Stimulated activated CD4-positive, alpha-beta T cell treated with anti-CD3 and anti-CD28 coated beads, Interleukin-1b, Interleukin-23, amount 100 ng/mL, for 48 hours (primary cell): ENCODE measurements at places on chromosomes 13 and 19.

- no peak for DNase-seq
Measured at GRCh38 chr19:15439078-15439799, 10.5 kb downstream of the WIZ start.

DNA sequence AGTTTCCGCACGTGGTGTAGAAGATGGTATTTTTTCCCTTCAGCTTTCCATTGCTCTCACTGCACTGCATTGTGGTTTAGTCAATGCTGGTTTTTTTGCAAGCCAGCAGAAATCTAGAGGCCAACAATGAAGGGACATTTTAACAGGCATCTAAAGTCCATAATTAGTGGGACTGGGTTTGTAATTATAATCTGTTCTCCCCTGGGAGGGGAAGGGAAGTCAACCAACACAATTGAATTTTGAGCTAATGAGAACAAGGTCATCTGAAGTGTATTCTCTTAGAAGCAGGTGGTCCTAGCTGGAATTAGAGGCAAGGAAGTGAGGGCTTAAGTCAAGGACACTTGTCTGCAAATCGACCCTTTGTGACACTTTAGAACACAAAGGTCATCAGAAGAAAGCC is 156.4 kb downstream of the MYO16 start:
- DNase-seq, result no peak

- no peak for DNase-seq
Measured at GRCh38 chr13:113729187-113730019, 29.6 kb upstream of the TMEM255B start.

GRCh38 chr19:42505066-42505465 is 23.2 kb downstream of the CEACAM1 start:
- no peak for DNase-seq

- DNase-seq, result no peak
Measured at GRCh38 chr13:95221971-95222732, 79.1 kb downstream of the ABCC4 start.

DNA sequence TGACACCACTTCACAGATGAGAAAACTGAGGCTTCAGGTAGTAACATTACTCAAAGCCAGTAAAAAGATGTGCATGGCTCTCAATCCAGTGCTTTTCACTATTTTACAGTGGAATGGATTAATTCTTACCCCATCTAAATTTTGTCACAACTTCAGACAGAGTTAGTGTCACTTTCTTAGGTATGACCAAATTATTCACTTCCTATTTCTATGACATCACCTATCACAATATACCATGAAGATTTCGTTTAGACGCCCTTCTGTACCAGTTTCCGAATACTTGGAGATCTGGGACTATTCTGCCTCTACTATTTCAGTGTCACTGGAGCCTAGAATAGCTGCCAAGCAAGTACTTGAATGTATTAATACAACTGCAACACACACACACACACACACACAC is 437.5 kb downstream of the KLF12 start:
- no peak for DNase-seq

GRCh38 chr19:30784850-30785457 is 412.8 kb downstream of the ZNF536 start:
- DNase-seq, result peak; percentile 52

DNA sequence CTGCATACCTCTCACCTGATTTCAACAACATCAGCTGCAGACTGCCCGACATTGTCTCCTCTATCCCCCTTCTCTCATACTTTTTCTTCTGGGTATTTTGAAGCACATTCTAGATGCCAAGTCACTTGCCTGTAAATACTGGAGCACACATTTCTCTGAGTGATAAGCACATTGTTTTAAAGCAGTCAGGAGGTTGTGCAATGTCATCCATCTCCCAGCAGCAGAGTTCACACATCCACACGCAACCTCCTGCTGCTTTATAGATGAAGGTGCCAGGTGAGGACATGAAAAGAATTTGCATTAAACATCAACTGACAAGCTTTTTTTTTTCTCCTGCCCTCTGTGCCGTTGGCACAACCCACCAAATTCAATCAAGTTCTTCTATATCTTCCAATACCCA is 5.5 kb downstream of the UPK1A start:
- DNase-seq, result no peak

GRCh38 chr19:30170495-30171137 is 201.6 kb upstream of the ZNF536 start:
- no peak for DNase-seq

- DNase-seq, result no peak
Measured at GRCh38 chr19:18204394-18205199, 755 bp upstream of the RAB3A start.

DNA sequence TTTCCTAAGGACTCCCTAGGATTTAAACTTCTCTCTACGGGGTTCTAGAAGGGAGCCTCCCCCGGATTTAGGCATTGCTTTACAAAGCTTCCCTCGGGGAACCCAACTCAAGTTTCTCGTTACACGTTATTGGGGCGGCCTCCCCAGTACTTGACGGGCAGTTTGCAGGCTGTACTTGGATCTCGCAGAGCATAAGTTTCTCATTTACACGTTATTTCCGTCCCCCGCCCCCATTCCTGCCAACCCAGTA is 584 bp downstream of the SMG9 start:
- no peak for DNase-seq

DNA sequence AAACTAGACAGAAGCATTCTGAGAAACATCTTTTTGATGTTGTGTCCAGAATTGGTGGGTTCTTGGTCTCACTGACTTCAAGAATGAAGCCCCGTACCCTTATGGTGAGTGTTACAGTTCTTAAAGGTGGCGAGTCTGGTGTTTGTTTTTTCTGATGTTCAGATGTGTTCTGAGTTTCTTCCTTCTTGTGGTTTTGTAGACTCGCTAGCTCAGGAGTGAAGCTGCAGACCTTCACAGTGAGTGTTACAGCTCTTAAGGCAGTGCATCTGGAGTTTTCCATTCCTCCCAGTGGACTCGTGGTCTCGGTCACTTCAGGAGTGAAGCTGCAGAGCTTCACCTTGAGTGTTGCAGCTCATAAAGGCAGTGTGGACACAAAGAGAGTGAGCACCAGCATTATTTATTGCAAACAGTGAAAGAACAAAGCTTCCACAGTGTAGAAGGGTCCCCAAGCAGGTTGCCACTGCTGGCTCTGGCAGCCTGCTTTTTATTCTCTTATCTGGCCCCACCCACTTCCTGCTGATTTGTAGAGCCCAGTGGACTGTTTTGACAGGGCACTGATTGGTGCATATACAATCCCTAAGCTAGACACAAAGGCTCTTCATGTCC is 1820.8 kb downstream of the UQCRFS1 start:
- no peak for DNase-seq

- no peak for DNase-seq
Measured at GRCh38 chr13:79533781-79534400, 52.9 kb downstream of the NDFIP2 start.

GRCh38 chr13:29315847-29316246 is 279.6 kb downstream of the SLC7A1 start:
- no peak for DNase-seq

GRCh38 chr13:31427151-31428100 is 227.7 kb downstream of the B3GLCT start:
- no peak for DNase-seq

- DNase-seq, result no peak
Measured at GRCh38 chr19:50875795-50876422, 2.7 kb downstream of the KLK2 start.

DNA sequence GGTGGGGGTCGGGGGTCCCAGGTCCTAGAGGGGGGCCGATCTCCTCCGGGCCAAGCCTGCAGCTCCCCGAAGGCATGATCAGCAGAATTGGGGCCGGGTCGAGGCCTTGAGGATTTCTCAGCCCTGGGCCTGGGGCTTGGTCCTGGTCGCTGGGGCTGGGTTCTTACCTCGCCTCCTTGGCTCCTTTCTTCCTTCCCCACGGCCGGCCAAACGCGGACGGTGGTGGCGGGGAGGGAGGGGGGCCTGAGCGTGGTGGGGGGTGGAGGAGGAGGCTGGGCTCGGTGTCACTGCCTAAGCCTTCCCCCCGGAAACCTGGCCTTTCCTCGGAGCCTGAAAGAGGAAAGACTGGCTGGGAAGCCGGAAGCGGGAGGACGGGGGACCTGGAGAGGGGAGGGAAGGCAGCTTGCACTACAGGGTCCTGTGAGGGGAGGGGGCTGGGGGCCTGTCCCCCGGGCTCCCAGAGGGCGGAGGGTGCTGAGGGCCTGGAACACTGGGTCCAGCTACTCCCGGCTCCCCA is at the start of gene ZNF579:
Gene ZNF579, minus strand, starts transcription at position 221 of the 517 bp plus-strand sequence. CDS start 1,209 bp downstream, outside the sequence.
- DNase-seq, result peak; percentile 85
